Neural crest cell (in vitro differentiated cells): ENCODE measurements at places on chromosomes 2 and 18. TPM values are rescaled to one million over a fixed set of nuclear protein-coding genes. Genes with fewer than 3 reads are reported as not detected.

DNA sequence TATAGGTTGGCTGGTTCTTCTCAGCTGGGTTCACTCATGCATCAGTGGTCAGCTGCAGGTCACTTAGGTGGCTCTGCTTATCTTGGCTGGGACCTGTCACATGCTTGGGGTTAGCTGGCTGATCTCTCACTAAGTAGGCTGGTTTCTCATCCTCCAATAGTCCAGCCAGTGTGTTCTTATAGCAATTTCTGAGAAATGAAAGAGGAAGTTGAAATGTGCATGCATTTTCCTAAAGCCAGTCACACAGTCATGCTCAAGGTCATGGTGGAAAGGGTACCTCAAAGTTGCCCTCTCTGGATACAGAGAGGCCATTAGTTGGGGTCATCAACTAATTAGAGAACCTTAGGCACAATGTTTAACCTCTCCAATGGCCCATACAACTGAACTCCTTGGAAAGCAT, 64.4 kb downstream of the KLHL29 start:
- DNase-seq, result no peak

GRCh38 chr18:61635901-61636528, 256.8 kb downstream of the RNF152 start:
- DNase-seq, result peak; percentile 41

MARCHF4 gene
- 0.86 and 1.2 TPM in 2 replicates for total RNA-seq

- DNase-seq, result no peak
These were observed 131.1 kb downstream of the AFF3 start for GRCh38 chr2:100011272-100011731.

DNA sequence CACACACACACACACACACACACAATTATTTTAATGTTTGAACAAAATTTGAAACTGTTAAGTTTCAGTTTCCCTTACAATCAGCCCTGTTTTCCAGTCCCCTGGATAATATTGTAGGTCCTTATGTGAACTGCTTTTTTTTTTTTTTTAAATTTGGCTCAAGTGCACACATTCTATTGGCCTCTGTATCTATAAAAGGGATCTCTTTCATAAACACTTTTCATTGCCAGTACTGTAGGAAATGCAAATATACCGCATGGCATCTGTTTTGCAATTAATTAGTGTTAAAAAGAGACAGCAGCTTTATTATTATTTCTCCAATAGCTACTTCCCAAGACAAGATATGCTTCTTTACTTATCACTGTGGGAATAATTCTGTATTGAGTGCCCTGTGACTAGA, 738.7 kb downstream of the EPHA4 start:
- DNase-seq, result no peak

- no peak for DNase-seq
These were observed 8.6 kb upstream of the SEH1L start for GRCh38 chr18:12939162-12939561.

CCDC68 gene
- not detected in 2 replicates for total RNA-seq

- DNase-seq, result no peak
These were observed 97.2 kb downstream of the IRS1 start for GRCh38 chr2:226702376-226702775.

GRCh38 chr2:102599486-102599885, 19.9 kb upstream of the SLC9A2 start:
- no peak for DNase-seq

NEU2 gene
- total RNA-seq, result not detected in 2 replicates

DNA sequence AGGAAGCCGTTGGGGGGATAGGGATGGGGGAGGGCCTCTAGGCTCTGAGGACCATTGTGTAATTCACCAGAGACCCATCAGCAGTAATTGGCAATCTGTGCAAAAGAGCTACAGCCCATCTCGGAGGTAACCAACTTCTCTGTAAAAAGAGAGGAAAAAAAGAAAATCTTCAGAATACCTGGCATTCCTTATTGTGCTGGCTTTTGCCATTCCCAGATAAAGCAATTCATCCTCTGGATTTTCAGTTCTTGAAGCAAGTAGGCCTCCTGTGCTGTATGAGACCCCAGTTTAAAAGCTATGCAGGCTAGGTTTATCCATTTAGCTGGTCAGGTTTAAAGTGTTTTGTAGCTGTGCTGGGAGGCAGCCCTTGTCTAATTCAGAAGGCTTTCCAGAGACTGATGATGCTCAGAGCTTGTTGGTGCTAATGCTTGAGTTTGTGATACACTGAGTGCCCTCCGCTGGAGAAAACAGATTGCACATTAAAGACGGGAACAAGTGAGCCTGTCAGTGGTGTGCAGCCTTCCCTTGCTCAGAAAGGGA, at the start of gene LRRTM4:
LRRTM4 (minus strand) TSS at position 446 of the 540 bp plus-strand sequence.
- no peak for DNase-seq

DNA sequence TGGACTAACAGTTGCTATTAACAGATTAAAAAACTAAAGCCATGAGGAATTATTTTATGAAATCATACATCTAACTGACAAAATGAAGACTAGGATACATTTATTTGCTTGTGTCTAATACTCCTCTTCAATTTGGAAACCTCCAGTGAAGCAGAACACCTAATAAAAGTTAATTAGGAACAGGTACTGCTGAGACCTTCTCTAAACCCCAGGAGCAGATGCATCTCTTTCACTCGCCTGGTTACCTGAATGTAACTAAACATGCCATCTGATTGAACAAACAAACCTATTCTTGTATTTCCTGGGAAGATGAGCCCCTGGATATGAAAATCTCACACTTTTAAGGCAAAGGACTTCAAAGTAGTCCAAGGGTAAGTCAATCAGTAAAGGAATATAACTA, 898.2 kb downstream of the NRXN1 start:
- no peak for DNase-seq

CXCR4 gene
- 37.5 and 39.5 TPM in 2 replicates for total RNA-seq

DNA sequence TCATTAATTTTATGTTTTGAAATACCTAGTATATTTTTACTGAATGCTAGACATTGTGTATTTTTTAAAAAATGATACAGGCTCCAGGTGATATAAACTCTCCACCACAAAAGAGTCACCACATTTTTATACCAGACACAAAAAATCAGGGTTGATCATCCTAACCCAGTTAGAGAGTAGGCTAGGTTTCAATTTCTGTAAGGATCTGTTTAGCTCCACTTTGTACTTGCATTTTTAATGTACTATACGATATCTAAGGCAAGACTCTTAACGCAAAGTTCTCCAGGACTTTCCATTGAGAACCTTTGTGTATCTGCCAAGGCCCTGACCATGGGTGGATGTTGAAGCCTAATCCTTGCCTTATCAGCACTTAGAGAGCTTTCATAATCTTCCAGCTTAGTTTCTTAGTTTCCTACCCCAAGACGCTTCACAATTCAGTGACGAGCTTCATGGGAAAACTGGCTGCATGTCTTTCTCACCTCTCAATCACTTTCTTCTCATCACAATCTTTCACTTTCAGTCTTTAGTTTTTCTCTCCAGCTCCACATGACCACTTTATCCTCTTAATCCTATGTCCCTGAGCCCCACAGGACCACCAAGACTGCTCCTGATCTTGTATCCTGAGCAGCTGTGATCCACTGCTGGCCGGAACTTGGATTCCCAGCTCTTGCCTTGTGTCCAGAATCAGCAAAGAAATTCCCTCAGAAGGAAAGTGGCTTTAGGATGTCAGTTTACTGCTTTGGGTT, 635.8 kb downstream of the RNF144A start:
- DNase-seq, result no peak

DNA sequence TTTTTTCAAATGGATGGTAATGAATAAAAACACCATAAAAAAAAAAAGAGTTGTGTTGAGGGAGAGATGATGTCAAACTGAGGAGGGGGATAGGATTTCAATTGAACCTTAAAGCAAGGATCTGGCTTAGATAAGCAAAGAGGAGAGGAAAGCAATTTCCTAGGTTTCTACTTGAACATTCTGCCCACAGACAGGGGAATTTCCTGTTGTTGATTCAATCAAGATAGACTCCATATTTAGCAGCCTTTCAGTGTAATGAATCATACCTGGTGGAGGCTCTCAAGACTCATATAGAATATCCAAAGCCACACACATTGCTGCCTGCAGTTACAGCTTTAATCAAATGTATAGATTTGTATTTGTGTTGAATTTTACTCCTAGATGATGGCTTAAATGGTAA, 294.4 kb upstream of the PIK3C3 start:
- DNase-seq, result no peak

- DNase-seq, result no peak
These were observed 521.7 kb upstream of the SPHKAP start for GRCh38 chr2:228703152-228703551.

ASXL3 gene
- total RNA-seq, result 14.5 and 18.2 TPM in 2 replicates

- DNase-seq, result no peak
These were observed 352.4 kb upstream of the PKDCC start for GRCh38 chr2:41695198-41696113.

GRCh38 chr2:55156984-55157383, 75.1 kb downstream of the CLHC1 start:
- DNase-seq, result no peak

RUFY4 gene
- not detected in 2 replicates for total RNA-seq

LYPD6 gene
- total RNA-seq, result 7.1 and 7.3 TPM in 2 replicates

DNA sequence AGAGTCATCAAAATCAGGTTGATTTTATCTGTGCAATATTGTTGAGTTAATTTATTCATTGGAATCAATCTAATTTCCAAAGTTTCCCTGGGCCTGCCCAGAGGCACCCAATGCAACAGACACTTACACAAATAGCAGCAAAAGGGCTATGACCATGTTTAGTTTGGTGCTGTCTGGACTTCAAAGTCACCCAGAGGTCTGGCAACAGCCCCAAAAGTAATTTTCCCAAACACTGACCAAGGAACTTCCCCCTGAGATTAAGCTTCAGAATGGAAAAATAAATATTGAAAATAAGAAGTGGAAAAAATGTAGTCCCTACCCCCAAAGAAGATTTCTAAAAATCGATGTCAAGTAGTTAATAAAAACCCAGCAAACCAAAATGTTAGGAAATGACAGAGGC, 70.9 kb upstream of the RNF152 start:
- no peak for DNase-seq

GRCh38 chr2:20108655-20109396, 57.4 kb upstream of the LAPTM4A start:
- no peak for DNase-seq

ZNF521 gene
- total RNA-seq, result 86.1 and 87.9 TPM in 2 replicates

SAG gene
- total RNA-seq, result not detected in 2 replicates

ARHGAP28 gene
- 20.2 and 22.5 TPM in 2 replicates for total RNA-seq

DNA sequence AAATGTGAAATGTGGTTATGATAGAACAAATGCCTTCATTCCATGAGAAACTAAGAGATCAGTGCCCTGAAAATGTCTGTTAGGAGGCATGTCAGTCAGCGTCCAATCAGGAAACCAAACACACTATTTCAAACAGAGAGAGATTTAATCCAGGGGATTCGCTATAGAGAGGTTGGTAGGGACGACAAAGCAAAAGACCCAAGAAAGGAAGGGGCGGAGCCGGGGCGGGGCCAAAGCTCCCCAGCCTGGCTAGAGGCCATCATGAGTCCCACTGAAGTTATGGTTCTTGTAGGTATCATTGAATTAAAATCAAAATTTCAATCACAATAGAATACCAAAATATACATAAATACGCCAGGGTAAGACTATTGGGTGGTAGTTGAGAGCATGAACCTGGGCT, 32.9 kb upstream of the RNF149 start:
- no peak for DNase-seq

DNA sequence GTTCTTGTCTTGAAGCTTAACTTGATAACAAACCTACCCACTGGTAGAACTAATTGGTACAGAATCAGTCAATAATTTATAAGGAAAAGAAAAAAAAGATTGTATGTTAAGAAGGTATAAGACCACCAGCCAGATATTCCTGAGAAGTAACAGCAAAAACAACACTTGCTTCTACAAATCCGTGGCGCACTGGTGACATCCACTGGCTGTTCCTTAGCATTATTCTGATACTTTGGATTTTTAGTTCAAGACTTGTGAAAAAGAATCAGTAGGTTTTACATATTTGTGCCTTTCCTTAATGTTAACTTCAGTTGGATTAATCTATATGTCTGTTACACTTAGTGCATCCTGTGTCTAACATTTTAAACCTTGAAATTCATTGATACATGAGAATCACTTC, 141.8 kb downstream of the GRB14 start:
- peak; percentile 30 for DNase-seq

- no peak for DNase-seq
These were observed 55.9 kb downstream of the FN1 start for GRCh38 chr2:215379948-215380347.

C1QL2 gene
- 0.14 TPM in 1 of 2 replicates, not detected in the other for total RNA-seq

- DNase-seq, result no peak
These were observed 30.3 kb downstream of the TNP1 start for GRCh38 chr2:216829533-216829932.

IGFBP2 gene
- total RNA-seq, result 365 and 366 TPM in 2 replicates

MYL12B gene
- 89.6 and 95.1 TPM in 2 replicates for total RNA-seq

DNA sequence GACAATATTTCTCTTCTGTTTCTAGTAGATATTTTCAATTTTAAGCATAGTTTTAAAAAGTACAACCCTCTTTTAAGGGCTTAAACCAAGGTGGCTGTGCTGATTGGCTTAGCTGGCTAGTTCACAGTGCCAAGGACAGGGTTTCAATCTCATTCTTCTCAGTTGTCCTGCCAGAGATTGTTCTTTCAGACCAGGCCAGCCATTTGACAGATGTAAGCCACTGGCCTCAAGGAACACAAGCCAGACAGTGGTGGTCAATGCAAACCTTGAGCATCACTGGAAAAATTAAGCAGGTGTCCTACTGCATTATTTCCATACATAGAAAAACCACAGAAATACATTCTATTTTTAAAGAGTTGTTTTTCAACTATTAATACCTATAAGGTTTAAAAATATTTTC, 5.9 kb downstream of the RNF103 start:
- DNase-seq, result no peak

DNA sequence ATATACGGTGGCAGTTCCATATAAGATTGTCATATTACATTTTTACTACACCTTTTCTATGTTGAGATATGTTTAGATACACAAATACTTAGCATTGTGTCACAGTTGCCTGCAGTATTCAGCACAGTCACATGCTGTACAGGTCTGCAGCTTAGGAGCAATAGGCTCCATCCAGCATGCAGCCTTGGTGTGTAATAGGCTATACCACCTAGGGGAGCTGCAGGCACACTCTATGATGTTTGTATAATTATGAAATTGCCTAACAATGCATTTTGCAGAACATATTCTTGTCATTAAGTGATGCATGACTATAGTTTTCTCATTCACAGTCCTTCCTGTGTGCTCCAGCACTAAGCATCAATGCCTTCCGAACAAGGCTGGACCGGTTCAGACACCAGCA, 133.4 kb downstream of the NDUFA10 start:
- no peak for DNase-seq

DNA sequence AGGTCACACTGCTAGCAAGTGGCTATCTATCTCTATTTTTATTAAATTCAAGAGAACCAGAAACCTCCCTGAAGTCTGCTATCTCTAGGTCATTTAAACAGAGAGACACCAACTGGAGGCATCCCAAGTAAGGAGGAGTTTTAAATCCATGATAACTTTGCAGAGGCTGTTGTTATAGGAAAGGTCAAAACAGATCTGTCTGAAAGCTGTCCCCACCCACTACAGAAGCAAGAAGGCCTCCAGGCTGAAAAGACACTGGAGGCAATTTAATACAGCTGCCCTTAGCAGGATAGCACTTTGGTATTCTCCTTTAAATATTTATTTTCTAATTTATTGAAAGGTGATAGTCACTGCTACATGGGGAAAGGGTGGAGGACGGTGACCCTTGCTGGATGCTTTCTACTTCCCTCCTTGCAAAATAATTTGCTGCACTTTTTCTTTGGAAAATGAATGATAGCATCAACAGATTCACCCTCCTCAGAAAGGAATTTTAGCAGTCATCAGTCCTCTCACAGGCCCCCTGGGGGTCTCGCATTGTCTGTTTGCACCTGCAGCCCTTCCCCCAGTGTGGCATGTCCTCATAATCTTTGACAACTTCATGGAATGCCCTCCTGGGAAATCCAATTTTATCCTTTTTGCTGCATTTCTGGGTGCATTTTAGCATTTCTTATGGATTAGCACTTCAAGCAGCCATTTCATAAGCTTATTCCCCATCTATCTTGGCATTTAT, 429.5 kb upstream of the TNP1 start:
- no peak for DNase-seq

- DNase-seq, result no peak
These were observed 3.4 kb downstream of the CSRNP3 start for GRCh38 chr2:165472922-165473321.
